ENCODE measurements at places on chromosomes 5 and 9.

- no peak for DNase-seq
Observed at GRCh38 chr5:168291964-168292785, 730 bp downstream of the WWC1 start.

DNA sequence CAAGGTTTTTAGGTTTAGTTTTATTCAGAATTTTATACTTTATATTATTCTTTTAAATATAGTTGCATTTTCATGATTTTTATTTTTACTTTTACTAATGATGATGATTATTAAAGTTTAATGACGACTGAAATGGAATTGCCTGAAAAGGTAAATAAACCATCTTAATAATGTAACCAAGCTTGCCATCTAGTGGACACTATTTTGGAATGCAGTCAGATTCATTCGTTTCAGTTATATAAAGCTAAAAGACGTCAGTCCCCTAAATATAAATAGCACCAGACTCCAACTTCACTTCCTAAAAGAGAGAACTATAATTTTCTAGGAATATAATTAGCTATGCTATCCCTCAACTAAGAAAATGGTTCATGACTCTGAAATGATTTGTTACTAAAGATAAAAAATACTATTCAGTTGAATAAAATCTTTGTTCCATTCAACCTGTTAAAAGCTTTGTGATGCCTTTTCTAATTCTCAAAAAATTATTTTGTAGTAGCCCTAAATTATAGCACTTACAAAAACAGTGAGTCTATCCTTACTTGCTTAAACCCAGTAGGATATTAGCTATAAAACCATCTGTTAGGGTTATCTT is 19.9 kb downstream of the ABITRAM start:
- DNase-seq = no peak

DNA sequence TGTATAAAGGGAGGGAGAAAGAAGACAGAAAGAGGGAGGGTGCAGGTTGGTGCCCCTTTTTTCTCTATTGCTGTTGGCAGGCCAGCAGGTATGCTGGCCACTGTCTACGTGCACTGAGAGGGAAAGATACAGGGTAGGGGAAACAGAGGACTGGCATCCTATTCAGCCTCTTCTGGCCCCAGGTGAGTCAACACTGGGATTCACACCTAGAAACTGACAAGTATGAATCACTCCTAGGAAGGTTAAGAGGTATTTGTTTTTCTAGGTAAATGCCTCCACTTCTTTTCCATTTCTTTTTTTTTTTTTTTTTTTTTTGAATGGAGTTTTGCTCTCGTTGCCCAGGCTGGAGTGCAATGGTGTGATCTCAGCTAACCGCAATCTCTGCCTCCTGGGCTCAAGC is 2.8 kb upstream of the UBAP1 start:
- no peak for DNase-seq

GRCh38 chr9:89444925-89445765 is 52.8 kb downstream of the SEMA4D start:
- no peak for DNase-seq

- peak; percentile 20 for DNase-seq
Observed at GRCh38 chr9:21395778-21396717, 10.8 kb upstream of the IFNA2 start.

GRCh38 chr9:89483592-89484474 is 14.1 kb downstream of the SEMA4D start:
- DNase-seq = no peak

DNA sequence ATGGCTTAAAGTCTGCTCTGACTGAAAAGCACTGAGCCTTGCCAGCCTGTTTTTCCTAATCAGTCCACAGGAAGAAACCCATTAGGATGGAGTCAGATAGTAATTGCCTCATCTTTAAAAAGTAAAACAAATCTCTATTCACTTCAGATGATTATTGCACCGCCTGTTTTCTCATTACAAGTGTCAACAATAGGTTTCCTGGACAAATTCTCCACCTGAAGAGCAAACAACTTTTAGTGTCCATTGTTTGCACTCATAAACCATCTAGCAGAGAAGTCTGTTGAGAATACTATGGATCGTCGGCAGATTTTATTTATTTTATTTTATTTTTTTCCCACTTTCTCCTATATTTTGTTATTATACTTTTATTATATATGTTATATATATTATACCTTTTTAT is 20.3 kb downstream of the C5orf63 start:
- no peak for DNase-seq

GRCh38 chr9:105158898-105159297 is 85.6 kb upstream of the SLC44A1 start:
- DNase-seq = no peak

DNA sequence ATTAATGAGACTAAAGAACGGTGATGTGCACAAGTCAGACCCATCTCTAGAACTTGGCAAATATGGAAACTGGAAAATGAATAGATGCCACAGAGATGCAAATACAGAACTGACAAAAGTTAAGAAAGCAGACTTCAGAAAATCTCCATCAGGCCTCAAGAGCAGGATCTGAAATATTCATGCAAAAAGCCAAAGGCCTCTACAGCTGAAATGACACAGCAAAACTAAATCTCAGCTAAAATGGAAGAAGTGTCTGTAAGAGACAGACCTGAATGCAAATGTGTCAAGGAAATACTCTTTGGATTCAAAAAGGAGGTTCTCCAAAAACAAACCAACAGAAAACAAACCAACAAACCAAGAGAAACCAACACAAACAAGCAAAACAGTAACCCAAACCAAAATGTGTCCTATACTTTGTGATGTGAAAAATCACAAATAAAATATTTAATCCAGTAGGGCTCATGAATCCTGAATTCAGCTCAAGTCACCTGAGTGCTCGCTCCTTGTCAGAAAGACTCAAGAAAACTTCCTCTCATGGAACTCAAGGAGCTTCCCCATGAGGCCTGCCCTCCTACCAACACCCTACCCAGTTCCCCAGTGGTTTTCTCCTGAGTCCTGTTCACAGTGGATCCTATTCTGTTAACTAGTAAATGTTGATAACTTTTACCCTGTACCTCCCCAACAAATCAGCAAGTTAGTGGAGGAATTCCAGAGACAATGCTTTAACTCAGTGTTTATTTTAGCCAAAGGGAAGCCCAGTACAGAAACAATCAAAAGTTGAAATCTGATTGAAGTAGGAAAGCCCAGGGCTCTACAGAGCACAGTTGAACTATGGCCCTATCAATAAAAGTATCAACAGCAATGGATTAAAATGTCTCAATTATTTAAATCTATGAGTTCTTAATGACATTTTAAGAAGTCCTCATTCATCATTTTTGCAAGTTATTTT is 14.6 kb downstream of the MRPS27 start:
- no peak for DNase-seq

- no peak for DNase-seq
Observed at GRCh38 chr9:131273856-131274673, 2.2 kb downstream of the FAM78A start.

- no peak for DNase-seq
Observed at GRCh38 chr9:131677444-131678180, 62.3 kb downstream of the RAPGEF1 start.

DNA sequence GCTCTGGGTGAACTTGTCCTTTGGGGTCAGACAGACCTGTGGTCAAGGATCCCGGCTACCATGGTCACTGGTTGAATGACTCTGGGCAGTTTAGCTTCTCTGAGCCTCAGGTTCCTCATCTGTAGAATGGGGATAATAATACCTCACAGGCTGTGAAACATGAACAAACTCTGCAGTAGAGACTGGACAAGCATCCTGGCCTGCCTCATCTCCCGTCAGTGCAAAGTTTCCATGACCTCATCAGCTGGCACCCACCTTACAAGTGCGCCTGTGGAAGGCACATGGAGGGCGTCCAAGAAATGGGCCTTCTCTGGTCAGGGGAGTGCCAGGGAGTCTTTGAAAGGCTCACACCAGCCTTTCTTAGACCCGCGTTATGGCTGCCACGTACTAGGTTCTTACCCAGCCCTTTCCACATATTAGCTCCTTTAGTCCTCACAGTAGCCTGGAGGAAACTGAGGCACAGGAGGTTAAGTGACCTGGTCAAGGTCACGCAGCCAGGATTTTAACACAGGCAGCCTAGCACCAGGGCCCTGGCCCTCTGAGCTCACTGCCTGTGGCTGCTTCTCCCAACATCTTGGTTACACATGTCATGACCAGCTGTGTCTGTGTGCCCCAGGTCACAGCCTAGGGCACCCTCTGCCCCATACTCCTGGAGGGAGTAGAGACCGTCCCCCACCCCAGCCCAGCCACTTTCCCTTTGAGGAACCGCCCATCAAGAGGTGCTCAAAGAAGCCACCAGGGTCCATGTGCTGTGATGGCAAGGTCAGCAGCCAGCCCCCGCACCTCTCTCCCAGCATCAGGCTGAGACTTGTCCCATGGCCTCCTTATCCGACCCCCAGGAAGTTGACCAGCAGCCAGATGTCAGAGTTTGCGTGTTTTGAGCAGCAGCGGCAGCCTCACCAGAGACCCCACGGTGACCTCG is 39.4 kb upstream of the RPL26L1 start:
- DNase-seq = no peak
